Activated naive CD4-positive, alpha-beta T cell treated with anti-CD3 and anti-CD28 coated beads for 36 hours (primary cell): ENCODE measurements at places on chromosomes 3 and 15. TPM values are rescaled to one million over a fixed set of nuclear protein-coding genes. Genes with fewer than 3 reads are reported as not detected.

GRCh38 chr3:104750581-104750980 is 616.1 kb upstream of the ALCAM start:
- no peaks in the 10 kb centered on the region for H3K27me3 ChIP-seq
- H3K4me1 ChIP-seq: no peaks in the 10 kb centered on the region
- H3K27ac ChIP-seq: no peak overlapping the region
- DNase-seq: no peak
- H3K36me3 ChIP-seq: no peaks in the 10 kb centered on the region

- H3K4me3 ChIP-seq: no peak overlapping the region
- no peaks in the 10 kb centered on the region for H3K36me3 ChIP-seq
- no peak overlapping the region for H3K27ac ChIP-seq
- H3K4me1 ChIP-seq: peaks cover 2% of the 10 kb centered on the region
These were observed 55.4 kb upstream of the ALDH1A3 start for GRCh38 chr15:100824211-100824610.

DNA sequence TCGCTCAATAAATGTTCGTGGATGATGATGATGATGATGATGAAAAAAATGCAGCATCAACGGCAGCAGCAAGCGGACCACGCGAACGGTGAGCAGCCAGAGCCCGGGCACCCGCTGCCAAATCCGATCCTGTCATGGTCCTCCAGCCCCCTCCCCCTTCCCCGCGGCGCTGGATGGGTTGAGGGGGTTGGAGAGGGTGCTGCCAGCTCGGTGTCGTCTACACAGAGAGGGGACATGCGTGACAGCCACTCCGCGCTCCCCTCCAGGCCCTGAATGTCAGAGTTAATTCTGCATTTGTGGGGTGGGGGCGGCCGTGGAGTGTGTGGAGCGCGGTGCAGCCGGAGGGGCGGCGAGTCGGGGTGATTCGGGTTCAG is 722 bp downstream of the CACNA1D start:
- peaks cover 7% of the 10 kb centered on the region for H3K4me1 ChIP-seq
- no peak for DNase-seq
- no peaks in the 10 kb centered on the region for H3K36me3 ChIP-seq
- H3K27ac ChIP-seq: no peak overlapping the region

Gene SLC12A1
- not detected for total RNA-seq

- no peaks in the 10 kb centered on the region for H3K36me3 ChIP-seq
- peak overlapping the region; percentile 46 for H3K4me3 ChIP-seq
- peaks cover 4% of the 10 kb centered on the region for H3K4me1 ChIP-seq
- H3K27me3 ChIP-seq: peaks cover 29% of the 10 kb centered on the region
- H3K27ac ChIP-seq: no peak overlapping the region
These were observed 19.7 kb downstream of the SPATA12 start for GRCh38 chr3:57080171-57080570.

DNA sequence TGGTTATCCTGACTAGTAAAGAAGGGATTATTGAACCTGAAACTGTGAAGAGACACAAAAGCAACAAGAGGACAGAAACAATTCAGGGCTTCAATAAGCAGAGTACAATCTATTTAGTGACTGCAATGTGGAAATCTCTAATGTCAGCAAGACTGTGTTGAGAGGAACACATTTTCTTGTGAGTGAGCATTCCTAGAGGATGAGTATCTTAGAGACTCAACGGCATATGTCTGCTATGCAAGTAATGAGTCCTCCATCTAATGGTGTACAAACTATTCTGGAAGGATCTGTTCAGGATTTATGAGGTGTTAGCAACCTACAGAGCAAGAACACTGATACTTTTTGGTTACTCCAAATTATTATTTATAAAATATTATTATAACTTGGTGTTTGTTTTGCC is 226.5 kb upstream of the NDN start:
- H3K36me3 ChIP-seq: no peaks in the 10 kb centered on the region
- no peak overlapping the region for H3K4me3 ChIP-seq
- DNase-seq: no peak
- H3K27me3 ChIP-seq: no peaks in the 10 kb centered on the region
- no peaks in the 10 kb centered on the region for H3K4me1 ChIP-seq

Gene ATP13A4
- 2.4 TPM for total RNA-seq

GRCh38 chr3:19769694-19770093 is 164.3 kb downstream of the EFHB start:
- H3K36me3 ChIP-seq: no peaks in the 10 kb centered on the region
- no peak overlapping the region for H3K27ac ChIP-seq
- H3K4me1 ChIP-seq: no peaks in the 10 kb centered on the region
- peaks cover 2% of the 10 kb centered on the region for H3K27me3 ChIP-seq
